ENCODE measurements at places on chromosomes 3 and 15. TPM values are rescaled to one million over a fixed set of nuclear protein-coding genes. Genes with fewer than 3 reads are reported as not detected.

GRCh38 chr15:39582286-39582976 is 1.6 kb downstream of the THBS1 start:
- peaks cover 30% of the 10 kb centered on the region for H3K4me1 ChIP-seq
- H3K27me3 ChIP-seq: peaks cover 45% of the 10 kb centered on the region
- no peak for DNase-seq
- no peak overlapping the region for H3K27ac ChIP-seq
- H3K4me3 ChIP-seq: peak overlapping the region; percentile 84

DNA sequence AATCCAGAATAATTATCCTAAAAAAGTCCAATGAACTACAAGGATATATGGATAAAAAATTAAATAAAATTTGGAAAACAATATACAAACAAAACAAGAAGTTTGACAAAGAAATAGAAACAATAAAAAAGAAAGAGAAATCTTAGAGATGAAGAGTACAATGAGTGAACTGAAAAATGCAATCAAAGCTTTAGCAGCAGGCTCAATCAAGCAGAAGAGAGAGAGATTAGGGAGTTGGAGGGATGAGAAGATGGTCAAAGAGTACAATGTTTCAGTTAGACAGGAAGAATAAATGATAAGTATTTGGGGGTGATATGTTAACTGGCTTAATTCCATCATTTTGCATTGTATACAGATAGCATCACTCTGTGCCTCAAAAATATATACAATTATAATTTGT is 29.9 kb downstream of the POLQ start:
- no peak for DNase-seq
- no peak overlapping the region for H3K4me3 ChIP-seq
- no peak overlapping the region for H3K27ac ChIP-seq
- peaks cover 61% of the 10 kb centered on the region for H3K36me3 ChIP-seq
- H3K4me1 ChIP-seq: no peaks in the 10 kb centered on the region
- no peaks in the 10 kb centered on the region for H3K27me3 ChIP-seq

Gene LACTB
- total RNA-seq: 15.1 TPM

DNA sequence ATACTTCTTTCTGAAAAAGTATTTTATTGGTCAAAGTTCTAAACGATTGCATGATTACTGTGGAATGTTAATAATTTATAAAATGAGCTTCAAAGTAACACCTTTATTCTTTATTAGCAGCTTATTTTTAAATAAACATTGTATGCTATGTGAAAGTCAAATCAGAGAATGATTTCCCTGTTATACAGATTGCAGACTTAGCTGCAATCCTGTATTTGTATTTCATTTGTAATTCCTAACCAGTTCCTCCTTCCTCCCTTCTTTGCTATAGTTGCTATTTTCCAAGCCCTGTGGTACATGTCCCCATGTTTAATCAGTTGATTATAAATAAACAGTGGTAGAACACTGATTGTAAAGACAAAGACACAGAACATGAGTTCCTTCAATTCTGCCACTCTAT is 42.4 kb upstream of the C15orf39 start:
- peaks cover 11% of the 10 kb centered on the region for H3K27me3 ChIP-seq
- DNase-seq: no peak
- no peaks in the 10 kb centered on the region for H3K4me1 ChIP-seq
- H3K4me3 ChIP-seq: no peak overlapping the region
- H3K27ac ChIP-seq: no peak overlapping the region

Gene LRTM1
- total RNA-seq: not detected

Gene RHCG
- total RNA-seq: not detected

DNA sequence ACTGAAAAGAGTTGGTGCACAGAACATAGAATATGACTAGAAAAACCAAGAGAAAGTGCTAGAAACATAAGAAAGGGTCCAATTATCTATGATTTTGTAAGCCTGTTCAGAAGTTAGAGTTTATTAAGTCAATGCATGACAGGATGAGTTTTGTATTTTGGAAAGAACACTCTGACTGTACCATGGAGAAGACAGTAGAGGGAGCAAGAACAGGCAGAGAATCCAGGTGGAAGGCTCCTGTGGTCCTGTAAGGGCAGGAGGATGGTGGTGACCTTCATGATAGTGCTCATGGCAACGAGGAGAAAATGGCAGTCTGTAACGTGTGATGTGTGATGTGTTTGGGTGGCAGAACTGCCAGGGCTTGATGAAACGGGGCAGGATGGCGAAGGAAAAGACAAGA is 249.1 kb downstream of the CTNNB1 start:
- no peaks in the 10 kb centered on the region for H3K4me1 ChIP-seq
- no peak overlapping the region for H3K27ac ChIP-seq
- H3K36me3 ChIP-seq: no peaks in the 10 kb centered on the region
- H3K4me3 ChIP-seq: no peak overlapping the region
- no peak for DNase-seq

DNA sequence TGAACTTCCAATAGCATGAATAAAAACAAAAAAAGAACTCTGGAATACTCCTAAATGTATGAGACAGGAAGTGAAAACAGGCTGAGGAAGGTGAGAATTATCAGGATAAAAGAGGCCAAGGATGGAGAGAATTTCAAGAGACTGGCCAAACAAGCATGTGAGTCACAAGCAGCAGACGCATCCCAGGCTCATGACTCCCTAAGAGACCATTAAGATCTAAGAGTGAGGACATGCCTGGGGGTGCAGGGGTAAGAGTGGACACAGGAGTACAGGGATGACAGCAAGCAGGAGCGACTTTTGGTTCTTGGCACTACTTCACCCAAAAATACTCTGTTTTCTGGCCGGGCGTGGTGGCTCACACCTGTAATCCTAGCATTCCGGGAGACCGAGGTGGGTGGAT is 7.1 kb downstream of the SCAMP2 start:
- DNase-seq: no peak
- no peak overlapping the region for H3K4me3 ChIP-seq
- H3K36me3 ChIP-seq: peaks cover 27% of the 10 kb centered on the region

- no peak overlapping the region for H3K27ac ChIP-seq
- no peak overlapping the region for H3K4me3 ChIP-seq
- H3K4me1 ChIP-seq: no peaks in the 10 kb centered on the region
- no peaks in the 10 kb centered on the region for H3K36me3 ChIP-seq
- no peaks in the 10 kb centered on the region for H3K27me3 ChIP-seq
Measured at GRCh38 chr15:54033869-54034458, 55.7 kb downstream of the UNC13C start.

GRCh38 chr3:53817809-53818208 is 28.4 kb downstream of the CHDH start:
- no peak overlapping the region for H3K27ac ChIP-seq
- H3K4me3 ChIP-seq: no peak overlapping the region
- peaks cover 2% of the 10 kb centered on the region for H3K27me3 ChIP-seq
- no peaks in the 10 kb centered on the region for H3K36me3 ChIP-seq

Gene ACKR2
- total RNA-seq: 0.66 TPM

DNA sequence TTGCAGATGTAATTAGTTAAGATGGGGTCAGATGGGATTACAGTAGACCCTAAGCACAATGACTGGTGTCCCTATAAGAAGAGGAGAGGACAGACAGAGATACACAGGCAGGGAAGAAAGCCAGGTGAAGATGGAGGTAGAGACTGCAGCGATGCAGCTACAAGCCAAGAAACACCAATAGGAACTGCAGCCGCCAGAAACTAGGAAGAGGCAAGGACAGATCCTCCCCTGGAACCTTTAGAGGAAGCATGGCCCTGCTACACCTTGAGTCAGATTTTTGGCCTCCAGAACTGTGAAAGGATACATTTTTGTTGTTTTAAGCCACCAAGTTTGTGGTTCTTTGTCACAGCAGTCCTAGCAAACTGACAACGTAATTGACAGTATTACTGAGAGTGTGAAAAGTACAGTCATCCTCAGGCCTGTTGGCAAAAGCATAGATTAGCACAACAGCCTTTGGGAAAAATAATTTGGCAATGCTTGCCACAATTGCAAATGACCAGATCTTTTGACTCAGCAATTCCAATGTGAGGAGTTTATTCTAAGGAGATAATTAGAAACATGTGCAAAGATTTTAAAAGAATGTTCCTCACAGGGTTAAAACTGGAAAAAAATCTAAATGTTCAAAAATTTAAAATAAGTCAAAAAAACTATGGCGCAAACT is 82.6 kb upstream of the TJP1 start:
- no peak overlapping the region for H3K27ac ChIP-seq
- no peaks in the 10 kb centered on the region for H3K4me1 ChIP-seq
- no peak overlapping the region for H3K4me3 ChIP-seq
- no peaks in the 10 kb centered on the region for H3K36me3 ChIP-seq

DNA sequence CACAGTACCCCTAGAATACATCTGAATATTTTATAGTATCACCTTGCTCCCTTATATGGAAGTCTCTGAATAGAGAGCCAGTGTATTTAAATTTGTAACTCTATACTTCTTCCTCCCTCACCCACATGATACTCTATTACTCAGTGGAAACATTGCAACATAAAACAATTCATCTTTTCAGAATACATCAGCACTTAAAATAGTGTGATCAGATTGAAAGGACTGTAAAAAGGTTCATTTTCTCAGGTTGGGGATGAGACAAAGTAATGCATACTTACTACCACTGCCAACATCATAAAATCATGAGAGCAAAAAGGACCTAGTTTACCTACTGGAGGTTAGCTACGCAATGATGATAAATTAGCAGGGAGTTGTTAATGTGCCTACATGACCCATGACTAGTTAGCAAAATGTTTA is 13.8 kb upstream of the THRB start:
- no peak for DNase-seq
- H3K4me1 ChIP-seq: no peaks in the 10 kb centered on the region
- H3K27me3 ChIP-seq: no peaks in the 10 kb centered on the region
- no peaks in the 10 kb centered on the region for H3K36me3 ChIP-seq
- H3K27ac ChIP-seq: no peak overlapping the region

- DNase-seq: no peak
- no peaks in the 10 kb centered on the region for H3K36me3 ChIP-seq
- no peak overlapping the region for H3K4me3 ChIP-seq
- H3K27ac ChIP-seq: no peak overlapping the region
Measured at GRCh38 chr3:192299921-192300320, 427.4 kb downstream of the FGF12 start.

DNA sequence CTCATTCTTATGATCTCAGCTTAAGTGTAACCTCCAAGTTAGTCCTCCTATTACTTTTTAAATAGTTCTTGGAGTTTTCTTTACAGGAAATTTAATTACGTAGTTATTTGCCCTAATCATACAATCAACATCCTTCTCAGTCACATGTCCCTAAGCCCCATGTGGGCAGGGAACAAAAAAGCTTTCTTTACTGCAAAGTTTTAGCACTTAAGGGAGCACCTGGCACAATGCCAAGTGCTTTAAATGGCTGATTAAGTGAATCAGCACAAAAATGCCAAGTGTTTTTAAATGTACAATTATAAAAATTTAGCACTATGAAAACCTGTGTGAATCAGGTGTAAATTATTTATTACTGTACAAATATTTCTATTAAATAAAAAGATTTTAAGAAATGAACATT is 445.3 kb downstream of the C3orf38 start:
- DNase-seq: no peak
- no peaks in the 10 kb centered on the region for H3K4me1 ChIP-seq
- H3K27me3 ChIP-seq: no peaks in the 10 kb centered on the region
- H3K36me3 ChIP-seq: no peaks in the 10 kb centered on the region

Gene BNIP2
- total RNA-seq: 63.5 TPM

DNA sequence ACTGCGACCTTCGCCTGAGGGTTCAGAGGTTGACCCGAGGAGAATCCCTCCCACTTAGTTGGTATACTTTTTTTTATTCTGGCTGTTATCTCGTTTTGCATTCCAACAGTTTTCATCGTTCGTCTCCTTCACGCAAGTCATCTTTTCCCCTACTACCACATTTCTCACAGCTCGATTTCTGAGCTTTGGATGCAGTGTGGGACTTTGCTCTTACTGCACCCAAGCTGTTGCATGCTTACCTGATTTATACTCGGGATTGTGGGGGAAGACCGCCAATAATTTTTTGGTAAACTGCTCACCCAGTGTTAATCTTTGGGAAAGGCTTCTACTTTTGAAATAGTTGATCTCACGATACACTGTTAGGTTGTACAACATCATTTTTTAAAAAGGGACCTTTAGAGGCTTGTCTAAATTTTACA is 702 bp downstream of the TBC1D23 start:
- H3K27ac ChIP-seq: peak overlapping the region; percentile 97
- H3K4me3 ChIP-seq: peak overlapping the region; percentile 92
- peaks cover 38% of the 10 kb centered on the region for H3K4me1 ChIP-seq
- no peaks in the 10 kb centered on the region for H3K27me3 ChIP-seq
- no peak for DNase-seq

GRCh38 chr15:63870487-63871209 is 36.9 kb upstream of the HERC1 start:
- no peak overlapping the region for H3K4me3 ChIP-seq
- no peaks in the 10 kb centered on the region for H3K27me3 ChIP-seq
- no peak for DNase-seq

- no peaks in the 10 kb centered on the region for H3K4me1 ChIP-seq
- no peak overlapping the region for H3K4me3 ChIP-seq
- H3K36me3 ChIP-seq: no peaks in the 10 kb centered on the region
- no peak for DNase-seq
Measured at GRCh38 chr15:36994790-36995189, 105.6 kb downstream of the MEIS2 start.

Gene BCL2A1
- total RNA-seq: 91.8 TPM

- DNase-seq: no peak
- no peak overlapping the region for H3K27ac ChIP-seq
- peaks cover 3% of the 10 kb centered on the region for H3K27me3 ChIP-seq
- no peaks in the 10 kb centered on the region for H3K4me1 ChIP-seq
- H3K4me3 ChIP-seq: no peak overlapping the region
Measured at GRCh38 chr3:11705049-11705448, 61.3 kb upstream of the VGLL4 start.

Gene IL12A
- total RNA-seq: 0.34 TPM

Gene BUB1B
- total RNA-seq: 71.0 TPM

- H3K36me3 ChIP-seq: no peaks in the 10 kb centered on the region
- DNase-seq: no peak
- H3K27me3 ChIP-seq: no peaks in the 10 kb centered on the region
- H3K4me3 ChIP-seq: no peak overlapping the region
- H3K27ac ChIP-seq: no peak overlapping the region
Measured at GRCh38 chr3:151383111-151383510, 1.4 kb downstream of the P2RY12 start.

Gene CYP1A2
- not detected for total RNA-seq

Gene DPPA4
- total RNA-seq: not detected

GRCh38 chr15:59171067-59171397 is 35.6 kb upstream of the LDHAL6B start:
- no peak for DNase-seq
- no peaks in the 10 kb centered on the region for H3K27me3 ChIP-seq
- no peak overlapping the region for H3K4me3 ChIP-seq

Gene EEFSEC
- 18.7 TPM for total RNA-seq

Gene SLC41A3
- total RNA-seq: 17.3 TPM

GRCh38 chr15:101470548-101471239 is 18.8 kb downstream of the PCSK6 start:
- no peak overlapping the region for H3K4me3 ChIP-seq
- H3K27ac ChIP-seq: no peak overlapping the region
- H3K27me3 ChIP-seq: peaks cover 15% of the 10 kb centered on the region
